Stimulated activated CD8-positive, alpha-beta memory T cell treated with anti-CD3 and anti-CD28 coated beads, Interleukin-4, amount 100 ng/mL, for 24 hours (primary cell): ENCODE measurements at places on chromosomes 7 and 10.

DNA sequence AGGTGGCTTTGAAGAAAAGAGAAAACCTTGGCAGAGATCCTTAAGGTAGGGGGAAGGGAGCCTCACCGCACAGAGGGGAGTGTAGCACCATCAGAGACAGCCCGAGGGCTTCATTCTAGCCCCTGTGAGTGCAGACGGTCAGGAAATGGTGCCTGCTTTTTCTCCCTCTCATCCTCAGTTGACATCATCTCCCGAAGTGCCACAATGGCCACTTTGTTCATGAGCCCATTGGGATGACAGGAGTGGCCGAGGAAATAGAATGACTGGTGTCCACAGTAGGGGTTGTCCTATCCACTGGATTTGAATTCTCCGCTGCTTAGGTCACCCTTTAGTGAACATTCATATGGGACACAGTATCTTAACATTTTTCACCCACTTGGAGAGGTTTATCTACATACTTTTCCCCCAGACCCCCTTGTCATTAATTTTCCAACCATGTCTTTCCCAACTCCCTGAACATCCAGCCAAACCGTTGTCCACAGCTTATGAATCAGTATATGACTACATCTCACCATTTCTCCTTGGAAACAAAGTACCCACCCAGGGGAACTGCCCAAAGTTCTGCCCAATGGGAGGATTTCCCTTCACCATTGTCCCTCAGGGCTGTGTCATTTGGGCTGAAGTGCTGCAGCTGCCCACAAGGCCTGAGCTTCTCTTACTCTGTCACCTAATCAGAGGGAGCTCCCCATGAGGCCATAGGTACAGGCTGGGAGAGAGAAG lies 108.8 kb downstream of the ADCY1 start:
- no peak for DNase-seq

GRCh38 chr7:104231054-104232046 lies 23.5 kb upstream of the ORC5 start:
- DNase-seq, result no peak

DNA sequence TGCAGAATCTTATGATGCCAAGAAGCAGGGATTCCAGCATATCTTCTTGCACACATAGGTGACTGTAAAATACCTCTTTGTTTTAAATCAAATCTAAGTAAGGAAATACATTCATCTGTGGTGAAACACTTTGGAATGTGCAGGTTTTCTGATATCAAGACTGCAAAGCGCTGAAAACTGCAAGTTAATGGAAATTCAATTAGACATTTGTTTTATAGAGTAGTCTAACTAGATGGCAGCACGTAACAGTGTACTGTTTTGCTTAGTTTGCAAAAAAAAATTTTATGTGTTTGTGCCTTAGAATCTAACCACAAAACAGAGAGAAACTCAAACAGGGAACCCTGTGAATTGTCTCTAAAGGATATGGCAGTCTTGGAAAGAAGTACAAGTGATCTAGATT lies 259.2 kb downstream of the HDAC9 start:
- no peak for DNase-seq

GRCh38 chr7:91780521-91780920 lies 100.0 kb downstream of the MTERF1 start:
- no peak for DNase-seq

GRCh38 chr7:22696541-22697228 lies 30.3 kb upstream of the IL6 start:
- DNase-seq, result no peak

DNA sequence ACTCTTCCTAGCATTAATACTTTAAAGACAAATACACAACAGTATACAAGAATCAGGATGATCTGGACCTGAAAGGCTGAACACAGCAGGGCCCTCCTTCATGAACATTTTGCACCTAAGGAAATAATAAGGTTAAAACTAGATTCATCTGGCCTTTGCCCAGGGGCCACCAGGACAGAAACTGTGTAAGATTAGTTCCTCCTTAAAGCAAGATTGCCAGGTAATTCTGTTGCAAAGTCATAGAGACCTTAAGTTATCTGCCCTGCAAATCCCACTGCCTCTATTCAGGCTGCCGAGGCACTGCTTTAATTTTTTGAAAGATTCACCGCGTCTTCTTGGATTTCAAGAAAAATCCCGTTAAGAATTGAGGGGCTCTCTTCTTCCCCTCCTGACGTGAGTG lies 1.6 kb upstream of the KIAA1217 start:
- DNase-seq, result no peak

DNA sequence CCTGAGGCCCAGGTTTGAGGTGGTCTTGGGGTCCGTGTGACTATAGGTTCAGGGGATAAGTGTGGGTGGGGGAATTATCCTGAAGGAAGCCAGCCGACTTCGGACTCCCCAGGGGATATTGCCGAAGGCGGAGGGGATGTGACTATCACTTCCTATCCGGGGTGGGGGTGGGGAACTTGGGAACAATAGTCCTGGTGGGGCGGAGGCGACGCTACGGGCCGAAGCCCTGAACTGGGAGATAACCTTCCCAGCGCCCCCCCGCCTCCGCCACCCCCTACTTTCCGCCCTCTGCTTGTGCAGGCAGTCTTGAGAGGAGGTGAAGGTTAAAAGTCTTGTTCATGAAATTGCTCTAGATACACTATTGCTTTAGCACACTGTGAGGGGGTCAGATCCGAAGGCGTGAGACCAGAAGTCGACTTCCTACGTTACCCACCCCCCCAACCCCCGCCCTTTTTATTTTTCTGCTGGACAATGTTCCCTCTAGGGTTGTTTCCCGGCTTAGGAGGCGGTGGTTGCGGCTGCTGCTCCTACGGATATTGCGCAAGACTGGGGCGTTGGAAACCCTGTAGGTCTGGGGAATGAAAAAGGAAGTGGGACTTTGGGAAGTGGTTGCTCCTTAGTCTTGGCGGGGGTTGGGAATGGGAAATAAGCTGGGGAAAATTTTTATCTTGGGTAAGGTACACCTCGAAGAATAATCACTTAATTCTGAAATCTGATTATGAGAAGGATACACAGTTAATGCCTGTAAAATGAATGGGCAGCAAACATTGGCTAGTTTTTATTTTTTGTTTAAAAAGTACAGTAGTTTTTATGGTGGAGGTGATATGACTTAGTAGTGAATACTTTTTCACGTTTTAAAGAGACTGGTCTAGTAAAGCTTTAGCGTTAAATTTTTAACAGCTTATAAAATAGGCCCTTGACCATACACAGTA lies 1.5 kb downstream of the PTPN12 start:
- no peak for DNase-seq

DNA sequence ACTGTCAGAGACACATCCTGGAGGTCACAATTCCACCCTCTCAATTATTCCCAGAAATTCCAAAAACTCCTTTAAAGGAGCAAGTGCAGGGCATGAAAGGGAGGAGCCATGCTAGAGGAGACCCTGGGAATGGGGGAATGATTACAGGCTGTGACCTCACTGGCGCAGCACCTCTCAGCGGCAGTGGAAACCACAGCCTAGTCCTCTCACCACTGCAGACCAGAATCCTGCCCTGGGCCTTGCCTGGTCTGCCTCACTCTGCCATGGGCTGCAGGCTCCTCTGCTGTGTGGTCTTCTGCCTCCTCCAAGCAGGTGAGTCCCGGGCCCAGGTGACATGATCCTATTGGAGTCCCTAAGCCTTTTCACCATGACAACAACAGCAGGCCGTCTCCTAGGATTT lies 50.5 kb upstream of the PRSS58 start:
- DNase-seq, result no peak

- no peak for DNase-seq
These were observed 164.6 kb downstream of the PKD1L1 start for GRCh38 chr7:47783456-47784223.

GRCh38 chr10:78566284-78567111 lies 502.3 kb upstream of the ZMIZ1 start:
- no peak for DNase-seq

- DNase-seq, result no peak
These were observed 77.3 kb upstream of the AKR1E2 start for GRCh38 chr10:4748491-4749270.

DNA sequence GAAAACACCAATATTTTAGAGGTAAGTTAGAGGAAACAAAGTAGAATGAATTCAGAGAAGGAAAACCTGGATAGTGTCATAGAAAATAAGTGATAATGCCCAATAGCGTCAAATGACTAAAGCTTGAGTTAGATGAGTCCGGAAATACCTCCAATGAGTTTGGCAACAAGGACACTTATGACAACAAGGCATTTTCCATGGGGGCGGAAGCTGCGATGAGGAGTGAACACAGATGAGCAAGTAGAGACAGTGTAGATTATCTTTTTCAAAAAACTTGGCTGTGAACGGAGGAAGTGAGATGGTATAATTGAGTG lies 383 bp upstream of the R3HCC1L start:
- no peak for DNase-seq

- DNase-seq, result no peak
These were observed 100.4 kb upstream of the DDC start for GRCh38 chr7:50665403-50666123.

DNA sequence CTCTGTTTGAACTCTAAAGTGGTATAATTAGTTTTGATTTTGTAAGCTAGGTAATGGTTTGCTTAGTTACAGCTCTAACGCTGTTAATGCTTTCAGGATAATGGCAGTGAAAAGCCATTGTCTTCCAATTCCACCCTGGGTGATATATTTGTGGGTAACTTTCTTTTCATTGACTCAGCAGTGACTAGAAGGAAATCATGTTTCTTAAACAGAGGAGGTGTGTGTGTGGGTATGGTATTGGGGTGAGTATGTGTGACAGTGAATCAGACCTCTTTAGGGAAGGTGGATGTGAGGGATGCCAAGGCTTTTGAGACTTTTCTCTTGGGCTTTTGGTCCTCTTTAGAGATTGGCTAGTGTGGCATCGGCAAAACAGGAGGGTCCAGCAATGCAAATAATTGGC lies 13.6 kb downstream of the ENTPD7 start:
- no peak for DNase-seq

- no peak for DNase-seq
These were observed 177.4 kb downstream of the HECW1 start for GRCh38 chr7:43289826-43290225.

DNA sequence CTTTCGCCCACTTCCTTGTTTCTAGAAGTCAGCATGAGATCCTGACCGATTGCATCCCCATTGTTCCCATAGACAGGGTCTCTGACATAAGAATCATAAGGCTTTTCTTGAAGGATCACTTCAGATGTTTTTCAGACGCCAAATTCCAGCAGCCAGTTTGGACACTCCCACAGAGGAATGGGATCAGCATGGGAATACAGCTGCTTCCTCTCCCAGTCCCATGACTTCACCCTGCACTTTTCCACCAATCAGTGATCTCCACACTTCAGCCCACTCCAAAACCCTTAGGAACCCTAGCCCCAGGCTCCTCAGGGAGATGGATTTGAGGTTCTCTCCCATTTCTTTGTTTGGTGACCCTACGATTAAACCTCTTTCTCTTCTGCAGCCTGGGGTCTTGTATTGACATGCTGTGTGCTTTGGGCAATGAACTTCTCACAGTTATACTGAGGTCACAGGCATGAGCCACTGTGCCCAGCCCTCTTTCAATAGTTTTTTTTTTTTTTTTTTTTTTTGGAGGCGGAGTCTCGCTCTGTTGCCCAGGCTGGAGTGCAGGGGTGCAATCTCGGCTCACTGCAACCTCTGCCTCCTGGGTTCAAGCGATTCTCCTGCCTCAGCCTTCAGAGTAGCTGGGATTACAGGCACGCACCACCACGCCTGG lies 52.8 kb upstream of the CHST3 start:
- no peak for DNase-seq

DNA sequence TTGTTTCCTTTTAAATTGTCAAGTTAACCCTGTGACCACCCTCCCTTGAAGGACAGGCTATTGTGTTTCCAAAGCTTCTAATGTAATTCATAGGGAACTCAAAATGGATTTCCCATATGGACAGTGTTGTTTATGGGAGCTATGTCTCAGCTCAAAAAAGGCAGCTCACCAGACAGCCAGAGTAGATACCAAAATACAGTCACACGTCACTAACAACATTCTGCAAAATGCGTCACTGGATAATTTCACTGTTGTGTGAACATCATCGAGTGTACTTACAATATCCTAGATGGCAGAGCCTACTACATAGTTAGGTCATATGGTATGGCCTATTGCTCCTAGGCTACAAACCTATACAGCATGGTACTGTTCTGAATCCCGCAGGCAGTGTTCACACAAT lies 97.4 kb downstream of the AVL9 start:
- DNase-seq, result no peak

- DNase-seq, result no peak
These were observed 256.0 kb upstream of the MKI67 start for GRCh38 chr10:128382225-128382624.

- no peak for DNase-seq
These were observed 10.3 kb downstream of the FAM3C start for GRCh38 chr7:121385800-121386179.

GRCh38 chr7:135713836-135714470 lies 14.0 kb downstream of the SLC13A4 start:
- no peak for DNase-seq

DNA sequence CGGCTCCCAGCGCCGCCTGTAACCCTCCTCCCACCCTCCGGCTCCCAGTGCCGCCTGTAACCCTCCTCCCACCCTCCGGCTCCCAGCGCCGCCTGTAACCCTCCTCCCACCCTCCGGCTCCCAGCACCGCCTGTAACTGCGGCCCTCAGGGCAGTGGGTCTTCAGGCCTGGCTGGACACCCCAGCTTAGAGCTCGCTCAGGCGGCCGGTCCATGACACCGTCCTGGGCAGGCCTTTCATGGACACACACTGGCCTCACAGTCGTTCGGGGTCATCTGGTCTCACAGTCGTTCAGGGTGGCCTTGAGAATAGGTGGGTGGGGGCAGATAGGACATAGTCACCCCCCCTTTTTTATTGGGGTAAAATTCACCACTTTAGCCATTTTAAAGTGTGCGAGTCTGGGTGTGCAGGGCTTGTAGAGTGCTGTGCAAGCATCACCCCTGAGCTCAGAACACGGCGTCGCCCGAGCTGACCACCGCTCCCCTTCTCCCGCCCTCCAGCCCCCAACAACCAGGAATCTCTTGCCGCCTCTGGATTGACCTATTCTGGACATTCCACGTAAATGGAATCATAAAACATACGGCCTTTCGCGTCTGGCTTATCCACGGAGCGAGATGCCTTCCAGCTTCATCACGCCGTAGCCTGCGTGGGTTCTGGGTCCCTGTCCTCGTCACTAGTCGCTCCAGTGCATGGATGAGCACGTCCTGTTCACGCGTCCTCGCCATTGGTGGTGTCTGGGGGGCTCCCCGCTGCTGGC lies 41.1 kb upstream of the CFAP46 start:
- no peak for DNase-seq

- no peak for DNase-seq
These were observed 375.8 kb downstream of the MDFIC start for GRCh38 chr7:115297656-115298055.

DNA sequence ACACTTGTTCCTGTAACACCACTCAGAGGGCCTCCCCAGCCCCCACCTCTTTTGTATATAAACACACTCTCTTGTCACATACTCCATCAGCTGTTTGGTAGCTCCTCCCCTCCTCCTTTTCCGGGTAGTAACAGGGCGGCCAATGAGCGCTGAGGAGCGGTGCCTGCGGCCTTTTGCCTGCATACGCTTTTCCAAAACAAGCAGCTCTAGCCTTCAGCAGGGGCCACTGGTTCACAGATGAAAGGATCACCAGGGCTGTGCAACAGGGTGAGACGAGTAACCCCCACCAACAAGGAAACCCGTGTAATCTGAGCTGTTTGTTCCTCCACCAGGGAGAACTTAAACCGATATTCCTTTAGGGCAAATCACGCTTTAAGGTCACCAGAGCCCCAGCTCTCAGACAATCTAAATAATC lies 3.9 kb downstream of the UBE2H start:
- peak; percentile 62 for DNase-seq
